Ascending aorta (tissue), 2 donors: ENCODE measurements at places on chromosomes 6 and 20.

DNA sequence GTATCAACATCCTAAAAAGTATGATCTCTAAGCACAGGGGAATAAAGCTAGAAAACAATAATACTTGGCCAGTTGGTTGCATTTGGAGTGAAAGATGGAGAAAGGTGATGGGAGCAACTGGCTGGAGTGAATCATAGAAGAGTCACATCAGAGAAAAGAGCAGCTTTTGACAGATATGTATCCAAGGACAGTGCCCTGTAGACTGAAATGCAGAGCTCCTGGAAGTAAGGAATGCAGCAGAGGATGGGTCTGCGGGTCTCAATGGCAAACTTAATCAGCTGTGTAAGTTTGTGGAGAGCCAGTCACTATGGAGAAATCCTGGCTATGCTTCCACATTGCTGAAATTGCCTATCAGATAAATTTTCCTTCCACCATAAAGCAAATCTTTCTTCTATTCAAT, 253.6 kb upstream of the PRND start:
- peaks cover 21% of the 10 kb centered on the region for H3K4me1 ChIP-seq
- H3K4me3 ChIP-seq: no peak overlapping the region
- H3K27me3 ChIP-seq: no peaks in the 10 kb centered on the region
- DNase-seq: no peak

DNA sequence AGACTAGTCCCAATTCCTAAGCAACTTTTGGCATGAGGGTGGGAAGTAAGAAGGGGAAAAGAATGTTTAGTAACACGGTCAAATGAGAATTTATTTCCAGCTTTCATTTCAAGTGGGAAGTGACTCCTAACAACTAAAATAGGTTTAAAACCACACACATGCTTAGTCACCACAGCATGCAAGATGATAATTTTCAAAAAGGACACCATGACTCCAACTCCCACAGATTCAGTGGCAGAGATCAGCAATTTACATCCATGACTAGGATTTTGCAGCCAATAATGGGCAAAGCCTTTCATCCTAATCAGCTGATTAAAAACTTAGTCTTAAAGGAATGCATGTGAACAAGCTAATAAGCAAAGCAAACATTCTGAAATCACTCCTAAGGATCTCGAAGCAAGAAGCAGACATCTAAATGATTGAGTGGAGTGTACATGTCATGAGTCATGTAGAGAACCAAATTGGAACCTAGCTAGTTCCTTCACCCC, 48.1 kb upstream of the GCLC start:
- no peaks in the 10 kb centered on the region for H3K36me3 ChIP-seq
- H3K27me3 ChIP-seq: no peaks in the 10 kb centered on the region
- no peak overlapping the region for H3K27ac ChIP-seq
- H3K4me1 ChIP-seq: no peaks in the 10 kb centered on the region
- no peak for DNase-seq
- H3K4me3 ChIP-seq: no peak overlapping the region

GRCh38 chr6:56314683-56315523, 67.5 kb upstream of the COL21A1 start:
- no peaks in the 10 kb centered on the region for H3K27me3 ChIP-seq
- H3K36me3 ChIP-seq: no peaks in the 10 kb centered on the region
- no peak overlapping the region for H3K4me3 ChIP-seq

GRCh38 chr6:17688481-17688880, 18.2 kb downstream of the NUP153 start:
- DNase-seq: no peak
- no peak overlapping the region for H3K4me3 ChIP-seq
- no peak overlapping the region for H3K27ac ChIP-seq

DNA sequence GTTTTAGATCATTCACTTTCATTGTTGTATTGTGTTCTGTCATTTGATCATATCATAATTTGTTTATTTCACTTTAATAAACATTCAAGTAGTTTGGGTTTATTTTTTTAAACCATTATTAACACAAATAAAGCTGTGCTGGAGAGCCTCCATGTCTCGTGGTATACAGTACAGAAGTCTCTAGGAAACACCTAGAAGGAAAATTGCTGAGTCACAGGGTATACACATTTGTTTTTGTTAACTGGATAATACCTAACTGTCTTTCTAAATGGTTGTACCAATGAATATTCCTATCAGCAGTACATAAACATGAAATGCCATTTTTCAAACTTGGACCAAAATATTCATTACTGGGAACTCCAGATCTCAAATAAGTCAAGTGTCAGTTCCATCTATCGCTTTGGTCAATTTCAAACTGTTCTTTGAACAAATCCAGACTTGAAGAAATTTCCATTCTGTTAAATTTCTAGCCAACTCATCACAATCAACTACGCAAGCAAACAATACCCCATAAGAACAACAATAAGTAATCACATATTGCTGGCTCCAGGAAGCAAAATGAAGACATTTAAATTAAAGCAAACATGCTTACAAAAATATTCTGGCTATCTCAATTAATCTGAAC, 138.1 kb downstream of the ATXN1 start:
- H3K4me3 ChIP-seq: no peak overlapping the region
- no peaks in the 10 kb centered on the region for H3K36me3 ChIP-seq
- no peaks in the 10 kb centered on the region for H3K27me3 ChIP-seq

DNA sequence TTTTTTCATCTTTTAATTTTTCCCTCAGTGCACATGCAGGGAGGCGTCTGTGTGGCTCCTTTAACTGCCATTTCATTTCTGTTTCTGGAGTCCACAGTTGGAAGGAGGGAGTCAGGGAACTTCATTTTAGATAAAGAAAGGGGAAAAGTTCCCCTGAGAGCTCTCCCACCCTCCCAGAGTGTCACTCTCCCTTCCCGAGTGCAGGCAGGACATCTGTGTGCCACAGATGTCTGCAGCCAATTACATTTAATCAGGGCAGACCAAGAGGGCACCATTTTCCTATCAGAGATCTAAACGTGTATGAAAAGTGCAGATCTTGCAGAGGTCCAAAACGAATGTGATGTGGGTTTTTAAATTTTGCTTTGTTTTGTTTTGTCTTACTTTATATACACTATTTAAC, 96.6 kb downstream of the PXDC1 start:
- no peak overlapping the region for H3K27ac ChIP-seq
- DNase-seq: no peak
- no peaks in the 10 kb centered on the region for H3K36me3 ChIP-seq
- no peaks in the 10 kb centered on the region for H3K27me3 ChIP-seq

DNA sequence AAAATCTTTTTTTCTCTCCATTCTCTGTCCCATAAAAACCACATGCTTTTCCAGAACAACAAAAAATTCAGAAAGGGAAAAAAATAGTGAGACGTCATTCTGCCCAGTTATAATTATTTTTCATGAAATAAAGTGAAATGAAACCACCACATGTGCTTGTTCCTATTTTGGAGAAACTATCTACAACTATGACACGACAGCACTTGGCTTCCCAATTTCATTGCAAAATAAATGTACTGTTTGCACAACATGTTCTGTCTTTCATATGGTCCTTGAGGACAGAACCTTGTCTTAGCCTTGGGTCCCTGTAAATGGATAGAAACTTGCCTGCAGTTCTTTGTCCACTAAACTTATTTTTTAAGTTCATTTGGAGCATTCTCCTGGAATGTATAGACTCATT, 5.6 kb upstream of the MAN1A1 start:
- no peaks in the 10 kb centered on the region for H3K27me3 ChIP-seq
- H3K36me3 ChIP-seq: no peaks in the 10 kb centered on the region
- no peak overlapping the region for H3K27ac ChIP-seq
- no peak for DNase-seq
- H3K4me3 ChIP-seq: no peak overlapping the region

- DNase-seq: no peak
- H3K4me1 ChIP-seq: peaks cover 14% of the 10 kb centered on the region
- no peaks in the 10 kb centered on the region for H3K27me3 ChIP-seq
- H3K36me3 ChIP-seq: no peaks in the 10 kb centered on the region
- H3K27ac ChIP-seq: peak overlapping the region; percentile 91
These were observed 6.0 kb upstream of the IER3 start for GRCh38 chr6:30750379-30750668.

DNA sequence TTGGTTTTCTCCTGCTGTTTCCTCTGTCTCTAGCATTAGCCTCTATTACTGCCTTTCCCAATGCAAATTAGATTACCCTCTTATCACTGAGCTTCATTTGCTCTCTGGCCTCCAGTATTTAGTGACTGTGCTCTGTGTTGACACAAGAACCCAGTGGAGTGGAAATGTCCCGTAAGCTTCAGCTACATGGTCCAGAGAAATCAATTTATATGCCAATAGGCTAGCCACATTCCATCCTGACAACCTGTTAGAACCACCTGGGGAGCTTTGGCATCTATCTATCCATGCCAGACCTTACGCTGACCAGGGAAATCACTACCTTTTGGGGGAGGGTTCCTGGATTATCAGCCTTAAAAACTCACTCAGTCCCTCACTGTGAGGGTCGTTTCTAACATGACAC, 459.6 kb downstream of the UTRN start:
- H3K4me3 ChIP-seq: no peak overlapping the region
- DNase-seq: no peak
- H3K27ac ChIP-seq: no peak overlapping the region
- H3K27me3 ChIP-seq: no peaks in the 10 kb centered on the region

DNA sequence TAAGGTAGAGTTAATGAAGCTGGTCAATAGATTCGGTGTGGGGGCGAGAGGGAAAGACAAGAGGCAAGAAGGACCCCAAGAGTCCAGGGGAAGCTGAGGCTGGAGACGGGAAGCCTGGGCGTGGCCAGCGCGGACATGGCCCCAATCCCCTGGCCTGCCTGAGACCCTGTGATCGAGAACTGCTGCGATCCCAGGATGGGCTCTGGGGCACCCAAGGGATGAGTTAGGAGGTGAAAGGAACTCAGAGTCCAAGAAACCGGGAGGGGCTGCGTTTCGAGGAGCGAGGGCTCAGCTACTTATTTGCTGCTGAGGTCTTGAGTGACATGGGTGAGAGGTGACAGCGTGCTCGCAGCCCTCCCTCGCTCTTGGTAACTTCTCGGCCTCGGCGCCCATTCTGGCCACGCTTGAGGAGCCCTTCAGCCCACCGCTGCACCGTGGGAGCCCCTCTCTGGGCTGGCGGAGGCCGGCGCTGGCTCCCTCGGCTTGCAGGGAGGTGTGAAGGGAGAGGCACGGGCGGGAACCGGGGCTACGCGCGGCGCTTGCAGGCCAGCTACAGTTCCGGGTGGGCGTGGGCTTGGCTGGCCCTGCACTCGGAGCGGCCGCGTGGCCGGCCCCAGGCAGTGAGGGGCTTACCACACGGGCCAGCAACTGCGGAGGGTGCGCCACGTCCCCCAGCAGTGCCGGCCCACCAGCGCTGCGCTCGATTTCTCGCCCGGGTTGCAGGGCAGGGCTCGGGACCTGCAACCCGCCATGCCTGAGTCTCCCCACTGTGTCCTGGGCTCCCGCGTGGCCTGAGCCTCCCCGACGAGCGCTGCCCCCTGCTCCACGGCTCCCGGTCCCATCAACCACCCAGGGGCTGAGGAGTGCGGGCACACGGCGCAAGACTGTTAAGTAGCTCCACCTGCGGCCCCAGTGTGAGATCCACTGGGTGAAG, 58.2 kb downstream of the IRF4 start:
- H3K4me3 ChIP-seq: no peak overlapping the region
- DNase-seq: no peak
- no peak overlapping the region for H3K27ac ChIP-seq
- H3K4me1 ChIP-seq: no peaks in the 10 kb centered on the region
- H3K27me3 ChIP-seq: no peaks in the 10 kb centered on the region

- peak; percentile 23 for DNase-seq
- H3K4me3 ChIP-seq: peak within 1 kb of the TSS; percentile 92
- H3K27me3 ChIP-seq: no peaks in the 10 kb centered on the region
- peak within 1 kb of the TSS; percentile 70 for H3K27ac ChIP-seq
- no peaks in the 10 kb centered on the region for H3K36me3 ChIP-seq
These were observed at the start of gene MYO6 for GRCh38 chr6:75748743-75749538. MYO6 (plus strand) TSS chr6:75749239; CDS start chr6:75817548, 68,309 bp downstream.

GRCh38 chr6:34015586-34015985, 130.3 kb downstream of the GRM4 start:
- DNase-seq: no peak
- H3K27me3 ChIP-seq: no peaks in the 10 kb centered on the region
- no peak overlapping the region for H3K27ac ChIP-seq
- H3K4me1 ChIP-seq: no peaks in the 10 kb centered on the region
- no peaks in the 10 kb centered on the region for H3K36me3 ChIP-seq
- no peak overlapping the region for H3K4me3 ChIP-seq

DNA sequence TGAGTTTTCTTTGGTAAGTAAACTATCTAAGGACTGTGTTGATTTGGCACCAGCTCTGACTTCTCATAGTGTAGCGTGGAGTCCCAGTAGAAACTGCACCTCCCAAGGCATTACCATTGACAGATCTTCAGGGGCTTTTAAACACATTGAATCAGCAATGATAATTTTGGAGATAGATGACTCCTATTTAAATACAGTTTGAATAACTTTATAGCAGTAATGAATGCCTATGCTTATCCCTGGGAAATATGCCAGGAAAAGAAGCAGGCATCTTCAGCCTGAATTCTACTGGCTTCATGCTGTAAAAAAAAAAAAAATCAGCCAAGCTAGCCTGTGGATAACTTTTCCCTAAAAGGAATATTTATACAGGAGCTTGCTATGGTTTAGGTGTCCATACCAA, 895.9 kb downstream of the EYS start:
- H3K27ac ChIP-seq: no peak overlapping the region
- DNase-seq: no peak
- H3K36me3 ChIP-seq: no peaks in the 10 kb centered on the region
- H3K4me1 ChIP-seq: no peaks in the 10 kb centered on the region
- no peaks in the 10 kb centered on the region for H3K27me3 ChIP-seq
- H3K4me3 ChIP-seq: no peak overlapping the region
